ENCODE measurements at places on chromosomes 4 and X.

- DNase-seq, result no peak
These were observed 860.9 kb upstream of the FTHL17 start for GRCh38 chrX:31932769-31933168.

DNA sequence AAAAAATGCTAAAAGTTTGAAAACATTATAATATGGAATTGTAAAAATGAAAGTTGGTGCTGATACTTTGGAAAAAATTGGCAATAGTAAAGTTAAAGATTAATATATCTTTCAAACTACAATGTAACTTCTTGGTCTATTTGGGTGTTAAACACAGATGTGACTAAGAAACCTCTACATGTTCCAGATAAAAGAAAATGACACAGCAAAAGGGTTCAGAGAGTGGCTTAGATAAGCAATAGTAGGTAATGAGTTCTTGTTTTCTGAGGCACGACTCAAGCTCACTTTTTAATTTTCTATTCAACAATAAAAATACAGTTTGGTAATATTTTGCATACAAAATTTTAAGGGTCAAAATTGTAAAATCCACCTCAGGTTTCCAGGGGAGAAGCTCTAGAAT is 292.7 kb downstream of the GALNTL6 start:
- DNase-seq, result no peak

DNA sequence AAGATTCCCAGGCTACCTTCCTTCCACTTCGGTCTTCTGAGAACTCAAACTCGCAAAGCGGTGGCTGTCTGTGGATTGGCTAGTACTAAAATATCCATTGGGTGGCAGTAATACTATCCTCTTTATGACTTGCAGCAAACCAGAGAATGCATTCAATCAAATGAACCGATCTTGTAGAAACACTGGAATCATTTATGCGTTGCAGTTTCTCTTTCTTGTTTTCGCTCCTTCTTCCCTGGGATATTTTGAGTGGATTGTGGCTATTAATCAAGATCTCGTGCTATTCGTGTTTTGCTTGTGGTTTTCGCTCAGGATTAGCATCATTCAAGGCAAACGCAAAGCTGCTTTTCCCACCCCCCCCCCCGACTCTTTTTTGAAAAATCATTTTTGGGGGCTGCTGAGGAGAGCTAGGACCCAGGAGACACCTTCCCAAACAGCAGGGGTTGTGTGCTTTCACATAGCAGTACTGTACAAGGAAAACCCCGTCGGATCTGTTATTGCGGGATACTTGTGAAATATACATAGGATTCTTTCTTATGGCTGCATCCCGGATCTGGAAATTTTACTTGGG is at the start of gene IL1RAPL1:
TSS of gene IL1RAPL1 (plus strand) at position 466 of the 571 bp plus-strand sequence.
- DNase-seq, result no peak

- DNase-seq, result no peak
These were observed 430.9 kb downstream of the C4orf33 start for GRCh38 chr4:129526812-129527211.

GRCh38 chr4:48998440-48998839 is 12.4 kb downstream of the CWH43 start:
- DNase-seq, result no peak

- DNase-seq, result no peak
These were observed 141.9 kb downstream of the THOC2 start for GRCh38 chrX:123590842-123591486.

- DNase-seq, result no peak
These were observed 21.4 kb upstream of the SCRG1 start for GRCh38 chr4:173420324-173420752.

DNA sequence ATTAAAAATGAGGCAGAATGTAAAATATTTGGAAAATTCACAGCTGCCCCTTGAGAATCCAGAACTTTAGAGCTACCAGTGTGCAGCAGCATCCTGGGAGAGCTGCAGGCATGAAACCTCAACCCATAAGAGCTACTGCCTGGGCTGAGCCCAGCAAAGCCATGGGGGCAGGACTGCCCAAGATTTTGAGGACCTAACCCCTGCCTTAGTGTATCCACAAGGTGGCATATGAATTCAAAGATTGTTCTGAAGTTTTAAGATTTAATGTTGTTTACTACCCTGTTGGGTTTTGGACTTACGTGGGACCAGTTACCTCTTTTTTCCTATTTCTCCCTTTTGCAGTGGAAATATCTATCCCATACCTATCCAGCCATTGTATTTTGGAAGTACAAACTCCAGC is 26.4 kb downstream of the CASP6 start:
- DNase-seq, result no peak

DNA sequence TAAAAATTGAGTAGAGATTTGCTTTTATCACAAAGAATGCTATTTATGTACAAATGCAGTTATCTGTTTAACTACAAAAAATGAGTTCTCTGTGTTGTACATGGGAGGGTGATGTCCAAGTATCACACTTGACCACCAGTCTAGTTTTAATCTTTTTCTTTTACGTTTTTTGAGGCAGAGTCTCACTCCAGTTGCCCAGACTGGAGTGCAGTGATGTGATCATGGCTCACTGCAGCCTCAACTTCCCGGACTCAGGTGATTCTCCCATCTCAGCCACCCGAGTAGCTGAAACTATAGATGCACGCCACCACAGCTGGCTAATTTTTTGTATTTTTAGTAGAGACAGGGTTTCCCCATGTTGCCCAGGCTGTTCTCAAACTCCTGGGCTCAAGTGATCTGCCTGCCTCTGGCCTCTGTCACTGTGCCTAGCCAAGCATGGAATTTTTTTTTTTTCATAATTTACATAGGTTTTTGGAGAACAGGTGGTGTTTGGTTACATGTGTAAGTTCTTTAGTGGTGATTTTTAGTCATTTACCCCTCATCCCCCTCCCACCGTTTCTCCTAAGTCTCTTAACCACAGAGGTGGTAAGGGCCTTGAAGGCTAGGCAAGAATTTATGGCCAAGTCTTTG is 47.9 kb upstream of the RPA4 start:
- no peak for DNase-seq

DNA sequence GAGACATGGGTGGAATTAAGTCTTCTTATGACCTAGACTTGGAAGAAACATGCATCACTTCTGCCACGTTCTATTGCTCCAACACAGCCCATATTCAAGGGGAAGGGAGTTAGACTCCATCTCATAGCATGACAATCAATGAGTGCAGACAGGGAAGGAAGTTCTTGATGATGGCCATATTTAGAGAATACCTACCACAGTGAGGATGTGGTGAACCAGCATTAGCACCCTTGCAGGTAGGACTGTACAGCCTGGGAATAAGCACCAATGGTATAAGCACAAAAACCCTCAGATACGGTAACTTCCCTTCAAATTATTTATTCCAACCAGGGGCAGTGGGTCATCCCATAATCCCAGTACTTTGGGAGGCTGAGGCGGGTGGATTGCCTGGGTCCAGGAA is 29.8 kb downstream of the PAGE2 start:
- no peak for DNase-seq

- no peak for DNase-seq
These were observed 14.9 kb downstream of the FAM13A start for GRCh38 chr4:89042055-89042454.
